ENCODE measurements at places on chromosomes 3 and 15.

- DNase-seq: no peak
These were observed 37.8 kb downstream of the SLC27A2 start for GRCh38 chr15:50219820-50220219.

GRCh38 chr15:101504866-101505609, 15.5 kb upstream of the PCSK6 start:
- DNase-seq: no peak

GRCh38 chr3:126137490-126138130, 42.8 kb downstream of the ALDH1L1 start:
- no peak for DNase-seq

DNA sequence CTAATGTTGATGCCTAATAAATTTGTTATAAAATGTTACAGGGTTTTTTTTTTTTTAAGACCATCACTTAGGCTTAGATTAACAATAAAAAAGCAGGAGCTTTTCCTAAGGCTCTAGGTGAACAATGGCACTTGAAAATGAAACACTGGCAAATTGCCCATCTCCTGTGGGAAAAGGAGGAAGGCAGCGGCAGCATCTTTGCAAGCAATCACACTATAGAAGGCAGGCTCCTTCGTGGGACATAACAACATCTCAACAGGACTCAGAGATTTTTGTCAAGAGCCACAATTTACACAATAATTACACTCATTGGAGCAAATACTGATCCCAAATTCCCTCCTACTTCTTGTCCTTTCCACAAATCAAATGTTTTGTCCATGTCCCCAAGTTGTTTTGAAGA, 646.7 kb downstream of the ROBO2 start:
- DNase-seq: no peak

GRCh38 chr15:74381481-74381880, 14.0 kb upstream of the CYP11A1 start:
- DNase-seq: no peak

DNA sequence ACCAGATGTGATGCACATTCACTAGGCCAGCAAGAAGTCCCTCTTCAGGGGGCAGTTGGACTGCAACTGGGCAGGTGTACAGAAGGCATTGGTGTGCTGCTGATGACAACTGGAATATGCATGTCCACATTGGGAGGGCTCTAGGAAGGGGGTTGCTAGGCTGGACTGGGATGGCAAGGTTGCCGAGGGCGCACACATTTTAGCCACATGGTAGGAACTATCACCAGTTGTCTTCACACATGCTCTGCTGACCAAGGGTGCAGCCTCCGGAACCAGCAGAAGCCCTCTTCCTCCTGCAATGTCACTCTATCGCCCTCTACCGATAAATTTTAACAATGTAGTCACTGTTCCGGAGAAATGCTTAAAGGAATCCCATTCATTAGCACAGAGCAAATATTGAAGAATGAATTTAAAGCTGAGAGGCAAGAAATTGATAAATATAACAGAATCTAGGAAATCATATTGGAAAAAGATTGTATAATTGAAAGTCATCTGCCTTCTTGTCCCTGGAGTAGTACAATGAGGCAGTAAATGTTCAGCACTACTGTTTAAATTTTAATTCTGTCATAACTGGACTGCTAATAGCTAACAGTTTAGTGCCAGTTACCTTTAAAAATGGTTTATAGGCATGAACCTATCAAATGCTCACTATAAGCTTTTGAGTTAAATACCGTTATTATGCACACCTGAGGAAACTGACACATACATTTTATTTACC, 22.6 kb upstream of the LYSMD4 start:
- DNase-seq: no peak

DNA sequence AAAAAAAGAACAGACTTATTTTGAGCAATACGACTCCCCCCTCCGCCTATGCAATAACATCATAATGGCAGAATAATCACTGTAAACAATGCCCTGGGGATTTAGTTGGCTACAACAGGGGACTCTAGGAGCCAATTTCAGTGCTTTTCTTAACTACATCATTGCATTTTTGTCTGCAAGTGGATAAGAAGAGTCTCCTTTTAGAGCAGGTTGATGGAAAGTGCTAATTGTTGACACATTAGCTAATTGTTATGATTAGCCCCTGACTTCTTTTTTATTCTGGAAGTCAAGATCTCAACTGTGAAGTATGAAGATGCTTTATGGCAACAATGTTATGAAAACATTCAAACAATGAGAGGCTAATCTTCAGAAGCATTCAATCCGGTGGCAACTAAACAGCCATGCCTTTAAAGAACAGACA, 121.2 kb downstream of the MECOM start:
- no peak for DNase-seq

- DNase-seq: no peak
These were observed 161.3 kb downstream of the FBLN2 start for GRCh38 chr3:13710251-13710650.

DNA sequence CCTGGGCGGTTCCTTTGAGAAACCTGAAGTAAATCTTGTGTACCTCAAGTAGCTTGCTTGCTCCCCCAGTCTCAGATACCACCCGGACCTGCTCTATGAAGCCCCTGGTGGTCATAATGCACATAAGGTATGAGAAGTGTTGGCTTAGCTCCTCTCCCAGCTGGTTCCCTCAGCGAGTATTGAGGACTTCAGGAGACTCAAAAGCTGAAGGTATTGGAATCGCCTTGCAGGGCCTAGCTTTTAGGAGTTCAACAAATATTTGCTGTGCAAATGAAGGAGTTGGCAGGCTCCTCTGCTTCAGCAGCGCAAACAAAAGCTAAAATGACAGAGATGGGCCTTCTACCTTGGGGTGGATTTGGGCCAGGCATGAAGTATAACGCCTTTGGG, 1.7 kb downstream of the CMTM8 start:
- peak; percentile 24 for DNase-seq

DNA sequence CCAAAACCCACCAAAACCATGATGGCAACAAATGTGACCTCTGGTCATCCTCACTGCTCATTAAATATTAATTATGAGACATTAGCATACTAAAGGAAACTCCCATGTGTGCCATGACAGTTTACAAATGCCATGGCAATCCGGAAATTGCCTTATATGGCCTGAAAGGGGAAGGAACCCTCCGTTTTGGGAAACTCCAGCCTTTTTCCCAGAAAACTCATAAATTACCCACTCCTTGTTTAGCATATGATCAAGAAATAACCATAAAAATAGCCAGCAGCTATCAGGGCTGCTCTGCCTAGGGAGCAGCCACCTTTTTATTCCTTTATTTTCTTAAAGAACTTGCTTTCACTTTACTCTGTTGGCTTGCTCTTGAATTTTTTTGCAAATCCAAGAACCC, 992.7 kb downstream of the NTRK3 start:
- no peak for DNase-seq

DNA sequence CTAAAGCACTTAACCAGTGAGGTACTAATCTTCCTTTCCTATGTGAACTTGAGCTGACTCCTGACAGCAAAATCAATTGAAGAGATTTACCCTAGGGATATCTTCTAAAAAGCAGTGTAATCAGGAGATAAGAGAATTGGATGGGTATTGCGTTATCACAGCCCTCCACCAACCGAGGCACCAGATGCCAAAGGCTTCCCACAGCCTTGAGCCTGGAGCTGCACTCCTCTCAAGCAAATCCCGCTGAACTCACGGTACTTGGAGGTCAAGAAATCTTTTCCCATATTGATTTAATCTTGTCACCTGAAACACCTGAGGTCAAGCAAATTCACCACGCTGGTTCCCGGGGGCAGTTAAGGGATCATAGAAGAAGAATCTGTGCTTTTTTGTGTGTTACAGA, 346.8 kb downstream of the TBL1XR1 start:
- no peak for DNase-seq

DNA sequence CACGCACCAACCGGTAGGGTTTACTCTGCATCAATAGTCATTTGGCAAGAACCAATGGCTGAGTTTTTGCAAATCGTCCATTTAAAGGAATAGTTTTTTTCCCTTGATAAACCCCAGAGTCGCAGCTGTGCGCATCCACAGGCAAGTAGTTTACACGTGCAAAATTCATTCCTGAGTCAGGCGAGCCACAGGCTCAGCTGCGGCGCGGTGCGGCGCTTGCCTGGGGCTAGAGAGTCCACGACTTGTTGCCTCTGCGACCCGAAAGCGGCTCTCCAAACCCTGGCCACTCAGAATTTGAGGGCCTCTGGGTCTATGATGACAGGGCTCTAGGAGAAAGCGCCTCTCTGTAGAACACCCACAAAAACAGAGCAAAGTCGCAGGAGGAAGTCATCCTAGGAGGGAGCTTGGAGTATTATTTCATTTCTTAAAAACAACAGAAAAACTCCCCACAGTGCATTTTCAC, 36.7 kb downstream of the ZIC4 start:
- no peak for DNase-seq

DNA sequence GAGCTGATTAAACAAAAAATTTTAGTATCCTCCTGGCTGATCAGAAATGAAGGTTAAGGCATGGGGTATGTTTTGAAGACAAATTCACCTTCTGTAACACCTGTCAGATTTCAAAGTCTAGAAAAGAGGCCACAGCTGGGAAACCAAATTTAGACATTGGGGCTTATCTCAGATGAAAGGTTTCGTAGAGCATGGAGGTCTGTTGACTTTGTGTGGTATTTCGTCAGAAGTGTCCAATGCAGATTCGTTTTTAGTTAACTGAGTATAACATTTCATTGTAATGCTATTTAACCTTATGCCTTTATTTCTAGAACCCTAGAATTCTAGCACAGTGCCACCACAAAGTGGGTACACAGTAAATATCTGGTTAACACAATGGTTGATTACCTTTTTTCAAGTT, 61.7 kb downstream of the FNDC3B start:
- DNase-seq: no peak

DNA sequence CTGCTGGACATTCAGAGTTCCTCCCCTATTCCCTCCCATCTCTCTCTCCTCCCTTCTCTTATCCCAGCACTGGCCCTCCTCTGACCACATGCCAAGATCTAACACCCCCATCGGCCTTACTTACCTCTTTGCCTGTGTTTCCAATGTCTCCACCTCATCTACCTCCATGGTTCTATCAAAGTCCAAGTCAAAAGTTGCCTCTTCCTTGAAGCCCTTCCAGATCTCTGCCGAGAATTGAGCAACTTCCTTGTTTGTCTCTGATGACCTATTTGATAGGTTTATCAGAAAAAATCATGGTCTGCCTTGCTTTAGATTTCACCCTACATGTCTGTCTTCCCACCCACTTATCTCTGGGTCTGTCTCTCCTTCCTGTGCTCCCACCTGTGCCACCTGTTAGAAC, 69.7 kb upstream of the ITGA11 start:
- no peak for DNase-seq

GRCh38 chr3:14450506-14450905, 48.1 kb downstream of the SLC6A6 start:
- no peak for DNase-seq

DNA sequence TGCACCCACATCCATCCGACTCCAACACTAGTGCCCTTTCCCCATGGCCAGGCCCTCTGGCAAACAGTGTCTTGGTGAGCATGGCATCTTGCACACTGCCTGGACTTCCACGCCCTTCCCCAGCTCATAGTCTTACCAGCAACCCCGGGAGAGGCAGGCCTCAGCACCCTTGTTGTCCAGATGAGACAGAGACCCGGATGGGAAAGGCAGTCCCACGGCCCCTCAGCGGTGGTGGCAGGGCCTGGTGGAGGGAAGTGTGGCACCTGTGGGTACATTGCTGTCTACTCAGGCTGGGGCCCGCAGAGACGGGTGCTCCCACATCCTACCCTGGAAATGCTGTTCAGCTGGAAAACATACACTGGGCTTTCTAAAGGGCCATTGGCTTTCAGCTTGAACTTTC, 28.4 kb downstream of the HDAC11 start:
- no peak for DNase-seq

DNA sequence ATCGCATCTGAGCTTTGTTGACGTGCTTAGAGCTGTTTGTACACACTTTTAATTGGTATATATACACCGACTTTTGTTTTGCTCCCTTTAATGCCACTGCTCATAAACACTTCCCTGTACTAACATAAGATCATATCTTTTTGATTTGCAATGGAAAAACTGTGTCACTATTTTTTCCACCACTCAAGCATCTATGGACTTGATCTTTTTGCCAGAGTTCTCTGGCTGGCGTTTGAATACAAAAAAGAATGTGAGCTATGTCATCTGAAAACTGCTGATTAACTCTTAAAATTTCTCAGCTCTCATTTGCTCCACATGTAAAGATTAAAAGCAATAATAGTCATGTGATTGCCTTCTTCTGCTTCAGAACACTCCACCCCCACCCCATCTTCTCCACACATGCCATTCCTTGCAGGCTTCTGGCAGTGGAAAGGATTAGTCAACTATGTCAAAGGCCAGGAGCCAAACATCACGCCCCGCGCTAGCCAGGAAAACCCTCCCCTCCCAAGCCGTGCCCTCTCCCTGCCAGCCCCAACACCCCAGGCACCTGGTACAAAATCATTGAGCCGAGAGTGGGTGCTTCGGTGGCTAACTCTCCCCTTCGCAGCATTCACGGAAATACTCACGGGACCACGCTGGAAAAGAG, 123.4 kb upstream of the MEF2A start:
- DNase-seq: no peak

GRCh38 chr15:76298986-76299385, 12.3 kb downstream of the ETFA start:
- DNase-seq: no peak

- no peak for DNase-seq
These were observed 143.3 kb upstream of the IGF1R start for GRCh38 chr15:98504998-98505397.
